Fibroblast of the aortic adventitia (primary cell): ENCODE measurements at places on chromosomes 5 and 9.

GRCh38 chr5:76427206-76428140, 24.4 kb downstream of the IQGAP2 start:
- no peak for DNase-seq

DNA sequence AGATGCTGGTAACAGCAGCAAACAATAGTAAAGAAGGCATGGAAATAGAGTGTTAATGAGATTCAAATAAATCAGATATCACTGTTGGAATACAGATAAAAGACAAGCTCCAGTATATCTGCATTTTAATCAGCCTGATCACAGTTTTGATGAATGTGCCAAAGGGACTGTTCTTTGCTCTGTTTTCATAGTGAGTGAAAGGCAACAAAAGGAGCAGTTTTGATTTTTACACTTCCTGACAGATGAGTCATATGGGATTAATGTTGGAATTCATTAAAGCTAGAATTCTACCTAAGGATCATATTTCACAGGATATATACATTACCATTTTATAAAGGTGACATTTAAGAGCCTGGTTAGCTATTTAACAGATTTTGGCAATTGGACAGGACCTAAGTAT, 743.3 kb upstream of the PTPRD start:
- no peak for DNase-seq

DNA sequence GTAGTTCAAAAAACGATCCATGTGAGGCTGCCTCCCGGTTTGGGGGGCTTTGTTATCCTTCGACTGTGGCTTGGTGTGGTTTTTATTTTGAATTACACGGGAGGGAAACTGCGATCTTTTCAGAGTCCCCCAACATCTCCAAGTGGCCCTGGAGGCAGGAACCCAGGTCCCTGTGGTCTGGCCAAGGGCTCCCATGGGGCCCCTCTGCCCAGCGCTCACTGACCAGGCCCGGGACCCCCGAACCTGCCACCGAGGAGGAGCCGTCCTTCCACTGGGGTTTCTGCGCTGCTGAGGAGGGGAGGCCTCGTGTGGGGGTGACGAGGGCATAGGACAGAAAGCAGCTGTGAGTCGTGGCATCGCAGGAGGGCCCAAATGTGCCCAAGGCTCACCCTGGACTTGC, 18.1 kb upstream of the SCGB3A1 start:
- DNase-seq = no peak

GRCh38 chr9:119322184-119322583, 47.1 kb downstream of the BRINP1 start:
- no peak for DNase-seq

DNA sequence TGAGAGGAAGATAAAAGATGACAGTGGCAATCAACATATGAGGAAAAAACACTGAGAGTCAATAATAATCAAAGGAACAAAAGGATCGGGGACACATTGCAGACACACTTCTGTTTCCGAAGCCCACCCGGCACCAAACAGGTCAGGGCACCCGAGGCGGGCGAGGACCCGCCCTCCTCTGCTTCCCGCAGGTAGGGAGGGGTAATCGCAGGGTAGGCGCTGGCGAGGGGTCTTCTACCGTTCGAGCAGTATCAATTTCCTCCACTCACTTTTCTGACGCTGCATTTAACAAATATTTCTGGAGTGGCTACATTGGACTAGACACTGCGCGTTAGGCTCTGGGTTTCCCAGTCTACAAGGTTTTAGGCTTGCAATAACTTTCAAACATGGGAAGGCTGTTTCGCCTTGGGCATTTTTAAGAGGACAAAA, 1.3 kb downstream of the TXN start:
- DNase-seq = peak; percentile 61

- DNase-seq = peak; percentile 88
Observed at GRCh38 chr5:163408311-163408923, 29.0 kb upstream of the CCNG1 start.

- DNase-seq = no peak
Observed at GRCh38 chr5:56839062-56839461, 23.7 kb downstream of the MAP3K1 start.

- no peak for DNase-seq
Observed at GRCh38 chr9:89812556-89813181, 207.9 kb downstream of the GADD45G start.

GRCh38 chr5:122775550-122776542, 966 bp downstream of the SNX2 start:
- peak; percentile 21 for DNase-seq

DNA sequence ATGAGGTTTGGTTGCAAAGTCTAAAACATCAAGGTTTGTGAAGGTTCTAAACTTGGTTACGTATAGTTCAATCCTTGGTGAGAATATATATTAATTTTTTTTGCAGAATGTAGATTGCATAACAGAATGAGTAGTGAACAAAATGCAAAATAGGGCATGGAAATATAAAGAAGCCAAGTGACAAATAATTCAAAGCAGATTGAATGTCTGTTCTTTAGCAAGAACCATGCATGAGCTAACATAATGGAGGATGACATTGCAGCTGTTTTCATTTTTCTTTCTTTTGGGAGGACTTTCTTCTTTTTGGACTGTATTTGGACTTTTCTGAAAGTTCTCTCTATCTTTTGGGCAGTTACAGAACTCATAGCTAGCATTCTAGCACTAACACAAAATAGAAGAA, 194.8 kb upstream of the MRPS30 start:
- DNase-seq = no peak

DNA sequence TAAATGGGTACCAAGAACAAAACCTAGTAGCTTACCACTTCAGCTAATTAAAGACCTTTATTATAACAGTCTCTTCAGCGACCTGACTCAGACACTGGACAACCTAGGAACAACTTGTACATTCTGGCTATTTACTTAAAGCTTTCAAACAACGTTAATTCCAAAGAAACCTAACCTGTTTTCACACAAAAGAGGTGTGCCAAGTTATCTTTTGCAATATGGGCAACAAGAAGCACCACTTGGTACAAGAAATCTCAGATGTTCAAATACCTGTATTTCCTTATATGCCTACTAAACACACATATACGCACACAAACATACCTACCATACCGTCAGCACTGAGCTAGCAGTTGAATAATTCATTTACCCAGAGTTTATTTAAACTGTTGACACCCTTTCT, 23.0 kb downstream of the RNF145 start:
- no peak for DNase-seq

DNA sequence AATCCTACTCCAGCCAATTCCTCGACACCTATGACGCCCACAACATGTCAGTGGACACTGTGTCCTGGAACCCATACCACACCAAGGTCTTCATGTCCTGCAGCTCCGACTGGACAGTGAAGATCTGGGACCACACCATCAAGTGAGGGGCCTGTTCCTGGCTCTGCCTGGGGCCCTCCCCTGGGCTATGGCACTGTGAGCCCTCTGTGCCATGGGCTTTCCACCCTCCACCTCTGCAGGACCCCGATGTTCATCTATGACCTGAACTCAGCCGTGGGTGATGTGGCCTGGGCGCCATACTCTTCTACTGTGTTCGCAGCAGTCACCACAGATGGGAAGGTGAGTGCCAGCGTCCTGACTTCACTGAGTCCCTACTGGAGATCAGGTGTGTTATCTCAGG, 8.4 kb downstream of the ENHO start:
- no peak for DNase-seq

DNA sequence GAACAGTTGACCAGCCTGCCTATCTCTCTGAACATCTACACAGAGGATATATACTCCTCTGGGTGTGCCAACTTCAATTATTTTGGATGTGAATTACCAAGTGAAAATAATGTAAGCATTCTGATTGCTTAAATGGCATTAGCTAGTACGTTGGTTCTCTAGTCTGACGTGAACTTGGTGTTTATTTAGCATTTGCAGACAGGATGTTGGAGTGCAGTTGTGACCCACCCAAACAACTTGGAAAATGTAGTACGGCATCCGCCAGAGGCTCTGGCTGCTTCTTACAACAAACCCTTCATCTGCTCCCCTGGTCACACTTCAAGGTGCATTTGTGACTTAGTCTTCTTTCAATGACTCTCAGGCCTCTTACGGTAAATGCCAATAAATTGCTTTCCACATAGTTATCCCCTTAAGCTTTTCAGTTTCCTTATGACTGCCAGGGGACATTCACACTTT, 616.6 kb downstream of the PDE4D start:
- DNase-seq = no peak

DNA sequence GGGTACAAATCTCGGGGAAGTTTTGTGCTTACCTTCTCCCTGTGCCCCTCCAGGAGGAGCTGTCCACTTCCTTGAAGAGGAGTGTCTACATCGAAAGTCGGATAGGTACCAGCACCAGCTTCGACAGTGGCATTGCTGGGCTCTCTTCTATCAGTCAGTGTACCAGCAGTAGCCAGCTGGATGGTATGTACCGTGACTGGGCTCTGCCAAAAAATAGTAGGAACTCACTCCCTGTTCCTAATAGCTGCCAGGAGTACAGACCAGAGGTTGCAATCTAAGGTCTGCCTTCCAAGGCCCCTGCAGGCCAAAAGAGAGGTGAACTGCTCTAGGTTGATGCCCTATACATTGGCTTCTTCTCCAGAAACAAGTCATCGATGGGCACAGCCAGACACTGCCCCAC, 3.9 kb downstream of the KIF20A start:
- no peak for DNase-seq

DNA sequence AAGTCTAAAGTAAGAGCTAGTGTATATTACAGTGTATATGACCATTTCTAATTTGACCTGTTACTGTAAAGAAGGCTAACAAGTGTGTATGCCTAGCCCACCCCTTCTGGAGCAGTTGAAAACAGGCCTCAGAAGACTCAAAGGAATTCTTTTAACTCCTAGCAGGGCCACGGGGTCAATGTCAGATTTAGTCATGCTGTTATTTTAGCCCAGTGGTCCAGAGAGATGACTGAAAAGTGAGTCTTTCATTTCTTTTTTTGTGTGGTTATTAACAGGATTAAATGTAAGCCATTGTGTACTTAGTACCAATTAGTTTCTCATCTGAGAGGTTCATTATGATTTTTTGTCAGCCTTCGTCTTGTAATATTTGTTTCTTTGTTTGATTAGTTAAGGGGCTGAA, 24.4 kb downstream of the ZCCHC7 start:
- no peak for DNase-seq

- DNase-seq = no peak
Observed at GRCh38 chr5:15001517-15001916, 129.9 kb upstream of the ANKH start.

DNA sequence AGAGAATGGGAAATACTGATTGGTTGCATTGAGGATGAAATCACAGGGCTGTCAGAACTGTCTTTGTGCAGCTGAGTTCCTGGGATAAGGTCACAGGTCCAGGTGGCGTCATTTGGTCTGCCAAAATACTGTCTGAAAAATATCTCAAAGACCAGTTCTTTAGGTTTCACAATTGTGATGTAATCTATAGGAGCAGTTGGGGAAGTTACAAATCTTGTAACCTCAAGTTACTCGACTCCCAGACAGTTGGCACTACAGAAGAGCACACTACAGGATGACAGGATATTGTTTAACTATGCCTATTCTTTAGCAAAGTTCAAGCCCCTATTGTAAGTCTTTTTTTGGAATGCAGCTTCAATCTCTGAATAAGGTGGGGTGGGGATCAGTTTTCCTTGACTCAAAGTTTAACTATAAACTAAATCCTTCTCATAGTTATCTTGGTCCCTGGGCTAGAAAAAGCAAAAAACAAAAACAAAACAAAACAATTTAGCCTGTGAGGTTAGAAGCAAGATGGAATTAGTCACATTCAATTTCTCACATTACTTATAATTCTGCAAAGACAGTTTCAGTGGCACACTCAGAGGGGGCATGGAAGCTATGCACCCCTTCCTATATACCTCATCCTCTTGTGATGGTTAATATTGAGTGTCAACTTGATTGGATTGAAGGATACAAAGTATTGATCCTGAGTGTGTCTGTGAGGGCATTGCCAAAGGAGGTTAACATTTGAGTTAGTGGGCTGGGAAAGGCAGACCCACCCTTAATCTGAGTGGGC, 276.0 kb downstream of the AUH start:
- no peak for DNase-seq

GRCh38 chr9:134995792-134996120, 78.0 kb upstream of the FCN1 start:
- no peak for DNase-seq

- DNase-seq = no peak
Observed at GRCh38 chr5:23402585-23402984, 104.8 kb upstream of the PRDM9 start.

GRCh38 chr9:105828596-105829213, 134.4 kb downstream of the TMEM38B start:
- DNase-seq = no peak

DNA sequence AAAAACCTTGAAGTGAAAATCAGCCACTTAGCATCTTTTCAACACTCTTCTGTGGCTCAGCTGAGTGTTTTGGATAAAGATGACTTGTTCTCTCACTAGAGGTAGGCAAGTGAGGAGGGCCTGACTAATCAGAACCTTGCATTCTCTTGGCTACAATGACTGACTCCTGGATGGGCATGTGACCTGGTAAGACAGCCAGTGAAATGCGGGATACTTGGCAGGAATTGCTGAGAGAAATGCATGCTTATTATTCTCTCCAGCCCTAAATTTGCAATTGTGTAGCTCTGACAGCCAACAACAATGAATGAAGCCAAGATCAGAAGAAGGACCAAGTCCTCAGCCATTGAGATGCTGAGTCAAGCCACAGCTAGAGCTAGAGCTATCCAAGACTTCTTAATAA, 490.5 kb upstream of the ZNF608 start:
- peak; percentile 78 for DNase-seq

DNA sequence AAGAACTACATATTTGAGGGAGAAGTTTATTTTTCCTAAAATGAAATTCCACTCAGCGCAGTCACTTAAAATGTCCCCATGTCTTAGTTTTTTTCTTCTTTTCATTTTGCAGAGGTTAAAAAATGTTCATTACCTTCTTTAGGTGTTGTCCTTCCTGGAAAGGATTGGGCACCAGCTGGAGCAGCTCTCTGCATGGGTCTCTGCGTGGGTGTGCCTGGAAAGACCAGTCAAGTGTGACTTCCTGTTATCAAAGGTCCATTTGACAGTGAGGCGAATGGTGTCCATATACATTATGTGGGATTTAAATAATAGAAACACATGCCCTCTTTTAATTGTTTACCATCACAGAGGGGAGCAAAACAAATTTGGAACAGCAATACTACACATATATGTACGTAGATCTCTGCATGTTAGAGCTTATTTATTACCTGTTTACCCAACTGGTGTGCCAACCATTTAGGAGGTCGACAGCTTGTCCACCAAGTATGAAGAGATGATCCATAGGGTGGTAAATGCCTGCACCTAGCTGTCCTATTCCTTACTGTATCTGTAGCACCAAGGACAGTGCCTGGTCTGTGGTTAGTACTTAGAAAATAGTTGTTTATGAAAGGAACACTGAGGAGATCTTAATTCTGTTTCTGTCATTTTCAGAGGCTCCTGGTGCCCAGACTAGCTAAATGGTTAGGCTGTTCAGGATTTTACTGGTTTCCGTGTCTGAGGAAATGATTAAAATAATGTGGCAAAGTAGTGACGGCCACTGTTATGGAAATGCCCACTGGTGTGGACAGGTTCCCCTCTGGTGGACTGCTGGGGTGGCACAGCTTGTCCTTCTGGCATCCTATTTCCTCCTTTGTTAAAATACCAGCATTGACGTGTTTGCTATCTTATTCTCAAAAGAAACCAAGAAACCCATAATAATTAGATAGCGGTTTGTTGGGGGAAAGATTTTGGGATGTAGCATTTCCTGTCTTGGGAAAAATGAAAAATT, 200.4 kb downstream of the MAST4 start:
- DNase-seq = peak; percentile 20

- peak; percentile 17 for DNase-seq
Observed at GRCh38 chr5:35803191-35803651, 53.5 kb upstream of the IL7R start.

- DNase-seq = no peak
Observed at GRCh38 chr5:139146809-139147482, 51.2 kb downstream of the SIL1 start.
